ENCODE measurements at places on chromosomes 1 and 21.
A peak's percentile ranks its signal among the peaks of the same experiment; 100 is the strongest.

- DNase-seq, result peak; percentile 44
These were observed 131.3 kb downstream of the PATJ start for GRCh38 chr1:61873581-61873980.

DNA sequence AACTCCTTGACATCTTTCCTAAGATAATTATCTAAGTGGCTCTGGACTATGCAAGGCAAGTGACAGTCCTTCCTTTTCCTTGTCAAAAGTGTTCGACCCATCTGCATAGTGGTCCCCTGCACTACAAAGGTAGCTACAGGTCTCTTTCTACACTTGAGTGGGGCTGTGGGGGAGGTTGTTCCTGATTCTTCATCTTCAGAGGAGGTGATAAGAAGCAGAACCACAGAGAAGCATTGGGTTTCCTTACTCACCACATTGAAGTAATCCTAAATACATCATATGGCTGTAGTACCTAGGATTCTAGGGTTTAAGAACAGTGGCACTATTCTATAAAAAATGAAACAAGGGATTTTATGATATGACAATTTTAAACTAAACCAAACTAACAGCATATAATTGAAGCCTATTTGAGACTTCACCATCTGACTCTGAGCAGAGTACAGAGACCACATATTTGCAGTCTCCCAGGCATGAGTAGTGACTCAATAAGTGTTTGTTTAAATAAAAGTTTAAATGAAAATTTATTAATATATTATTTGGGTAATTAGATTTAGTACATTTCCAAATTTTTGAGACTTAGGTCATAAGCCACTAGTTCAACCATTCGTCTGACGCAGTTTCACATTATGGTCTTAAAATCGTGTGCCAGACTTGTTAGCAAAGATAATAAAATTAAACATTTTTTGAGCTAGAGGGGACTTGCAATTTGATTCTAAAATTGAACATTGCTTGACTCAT is 54.9 kb upstream of the NEK7 start:
- DNase-seq, result no peak

DNA sequence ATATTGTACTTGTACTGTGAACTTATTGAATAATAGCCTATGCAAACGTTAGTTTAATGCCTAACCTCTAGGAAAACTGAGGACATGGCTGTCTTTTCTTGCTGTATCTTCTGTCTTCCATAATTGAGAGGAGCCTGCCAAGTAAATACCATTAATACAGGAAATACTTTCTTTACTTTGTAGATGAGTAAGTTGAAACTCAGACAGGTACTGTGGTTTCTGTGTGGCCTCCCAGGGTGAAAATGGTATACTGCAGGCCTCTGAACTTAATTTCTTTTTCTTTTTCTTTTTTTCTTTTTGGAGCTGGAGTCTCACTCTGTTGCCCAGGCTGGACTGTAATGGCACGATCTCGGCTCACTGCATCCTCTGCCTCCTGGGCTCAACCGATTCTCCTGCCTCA is 208.8 kb upstream of the ADGRL4 start:
- no peak for DNase-seq

DNA sequence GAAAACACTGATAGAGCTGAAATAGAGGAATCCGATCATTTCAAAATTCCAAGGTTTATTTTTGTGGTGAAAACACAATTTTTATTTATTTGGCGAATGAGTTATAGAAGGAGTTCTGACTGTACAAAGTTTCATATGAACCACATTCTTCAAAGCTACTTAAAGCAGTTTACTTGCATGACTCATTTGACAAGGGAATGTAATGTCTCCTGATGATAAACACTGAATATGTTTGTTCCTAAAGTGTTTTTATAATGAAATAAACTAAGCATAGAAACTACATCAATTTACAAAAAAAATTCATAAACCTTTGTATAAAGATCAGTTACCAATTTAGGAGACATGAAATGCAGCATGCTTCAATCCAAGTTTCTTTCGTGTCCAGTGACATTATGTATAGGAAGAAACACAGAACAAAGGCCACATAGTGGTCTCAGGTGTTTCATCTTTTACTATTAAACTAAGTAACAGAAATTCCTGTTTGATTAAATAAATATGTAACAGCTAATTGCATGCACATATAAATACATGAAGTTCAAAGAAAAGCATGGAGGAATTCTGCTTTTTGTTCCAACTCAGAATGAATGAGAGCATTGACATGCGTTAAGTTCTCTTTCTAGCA is 2.5 kb downstream of the PRKACB start:
- DNase-seq, result no peak

- DNase-seq, result no peak
These were observed 44.3 kb upstream of the EPS8L3 start for GRCh38 chr1:109807822-109808680.

DNA sequence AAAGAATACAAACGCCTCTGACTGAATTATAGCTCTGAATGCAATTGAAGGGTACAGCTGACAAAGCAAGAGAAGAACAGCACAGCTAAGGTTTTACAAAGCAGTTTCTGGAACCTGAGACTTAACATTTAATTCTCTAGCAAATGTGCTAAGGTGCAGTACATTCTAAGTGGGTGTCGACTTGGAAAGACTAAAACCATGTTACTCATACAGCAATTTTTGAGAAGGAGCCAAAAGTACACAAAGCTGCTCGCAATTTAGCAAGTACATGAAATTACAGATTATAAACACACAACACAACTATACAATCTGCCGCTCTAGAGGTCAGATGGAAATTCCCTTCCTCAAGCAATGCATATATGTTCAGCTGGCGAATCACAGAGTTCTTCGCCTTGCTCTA is 121.9 kb downstream of the TIAM1 start:
- no peak for DNase-seq

DNA sequence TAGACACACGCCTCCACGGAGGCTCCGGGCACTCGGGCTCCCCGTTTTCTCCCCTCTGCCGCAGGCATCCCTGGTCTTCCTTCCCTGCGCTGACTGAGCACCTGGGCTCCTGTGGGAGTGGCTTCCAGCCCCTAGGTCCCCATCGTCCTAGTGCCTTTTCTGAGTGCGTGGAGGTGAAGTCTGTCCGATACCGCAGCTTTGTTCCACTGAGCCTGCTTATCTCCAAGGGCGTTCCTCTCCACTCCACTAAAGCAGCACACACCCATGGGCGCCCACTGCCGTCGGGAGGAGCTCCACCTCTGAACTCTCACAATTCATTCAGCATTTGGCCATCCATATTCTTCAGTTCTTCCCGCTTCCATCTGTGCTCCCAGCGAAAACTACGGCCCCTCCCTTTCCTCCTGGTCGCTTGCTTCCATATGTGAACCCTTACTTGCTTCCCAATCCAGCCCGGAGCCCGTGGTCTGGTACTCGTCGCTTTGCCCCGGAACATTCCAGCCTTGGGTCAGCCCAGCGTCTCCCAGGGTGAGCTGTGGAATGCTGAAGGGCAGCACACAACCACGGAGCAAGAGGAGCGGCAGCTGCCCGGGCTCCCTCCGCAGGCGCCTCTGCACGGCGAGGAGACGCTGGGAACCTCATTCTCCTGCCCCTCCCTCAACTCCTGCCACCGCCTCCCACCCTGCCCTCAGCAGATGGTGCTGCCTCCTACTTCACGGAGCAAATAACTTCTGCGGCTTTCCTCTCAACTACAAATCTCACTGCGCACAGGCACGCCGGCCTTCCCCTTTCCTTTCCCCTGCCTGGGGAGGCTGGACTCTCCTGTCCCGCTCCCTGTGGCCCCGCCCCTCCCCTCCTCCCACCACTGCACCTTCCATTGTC is 27.5 kb downstream of the ATP8B2 start:
- DNase-seq, result peak; percentile 81

- no peak for DNase-seq
These were observed 49.8 kb downstream of the KCNT2 start for GRCh38 chr1:196558411-196558810.

DNA sequence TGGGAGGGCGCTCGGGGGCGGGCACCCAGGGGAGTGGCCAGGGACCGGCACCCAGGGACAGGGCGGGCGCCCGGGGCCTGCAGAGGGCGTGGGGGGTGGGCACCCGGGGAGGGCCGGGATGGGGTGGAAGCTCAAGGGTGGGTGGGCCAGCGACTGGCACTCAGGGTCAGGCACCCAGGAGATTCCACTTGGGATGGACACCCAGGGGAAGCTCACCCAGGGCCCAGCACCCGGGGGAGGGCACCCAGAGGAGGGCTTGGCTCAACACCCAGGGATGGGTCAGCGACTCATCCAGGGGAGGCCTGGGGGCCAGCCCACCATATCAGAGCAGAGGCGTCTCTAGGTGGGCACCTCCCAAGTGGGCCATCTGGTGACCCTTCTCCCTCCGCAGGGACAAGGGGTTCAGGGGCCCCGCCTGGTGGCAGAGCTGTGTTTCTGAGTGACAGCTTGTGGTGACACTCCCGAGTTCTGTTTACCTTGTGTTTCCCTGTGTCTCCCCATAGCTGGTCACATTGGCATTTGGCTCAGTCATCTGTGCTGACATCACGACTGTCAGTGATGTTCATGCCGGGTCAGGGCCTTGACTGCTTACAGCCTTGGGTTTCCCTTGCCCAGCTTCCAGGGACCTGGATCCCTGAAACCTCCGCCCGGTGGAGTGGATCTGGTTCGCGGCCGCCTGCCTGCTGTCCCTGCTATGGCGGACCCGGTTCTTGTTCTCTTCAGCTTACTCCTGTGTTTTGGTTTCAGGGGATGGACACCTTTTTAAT is 749 bp downstream of the IBA57 start:
- peak; percentile 64 for DNase-seq

DNA sequence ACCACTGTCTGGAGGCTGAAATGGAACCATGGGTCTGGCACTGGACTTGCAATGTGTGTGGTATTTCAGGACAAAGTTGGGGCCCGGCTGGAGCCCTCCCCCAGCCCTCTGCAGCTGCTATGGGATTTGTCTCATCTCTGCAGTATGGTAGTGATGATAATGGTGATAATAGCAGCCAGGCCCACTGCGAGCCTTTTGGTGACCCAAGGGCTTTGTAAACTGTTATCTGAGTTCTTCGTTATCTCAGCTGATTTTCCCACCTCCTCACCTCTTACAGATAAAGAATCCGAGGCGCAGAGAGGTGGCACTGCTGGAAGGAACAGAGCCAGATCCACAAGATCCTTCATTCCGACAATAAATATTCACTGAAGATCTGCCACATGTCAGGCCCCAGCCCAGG is 11.7 kb upstream of the WNT4 start:
- DNase-seq, result peak; percentile 34

GRCh38 chr1:1678581-1679380 is 13.8 kb downstream of the SLC35E2B start:
- DNase-seq, result peak; percentile 58
